Karpas-422 (cell line): ENCODE measurements at places on chromosomes 3 and 15.

DNA sequence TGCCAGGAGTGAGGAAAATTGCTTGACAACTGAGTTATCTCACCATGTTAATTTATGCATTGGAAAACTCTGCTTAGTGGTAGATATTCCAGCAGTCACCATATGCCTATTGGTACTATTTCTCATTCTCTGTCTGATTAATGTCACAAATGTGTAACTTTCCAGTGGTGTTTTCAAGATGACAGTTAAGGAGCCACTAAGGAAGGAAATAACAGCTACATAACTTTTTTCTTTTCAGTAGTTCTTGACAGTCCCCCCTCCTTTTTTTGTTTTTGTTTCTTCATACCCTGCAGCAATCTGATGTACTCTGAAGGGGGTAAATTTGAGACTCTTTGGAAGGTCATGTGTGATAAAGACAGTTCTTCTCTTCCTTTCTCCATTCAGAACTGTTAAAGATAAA is 13.1 kb downstream of the RASA2 start:
- no peak for DNase-seq

GRCh38 chr15:39621976-39622375 is 41.1 kb downstream of the THBS1 start:
- DNase-seq: no peak

- no peak for DNase-seq
Measured at GRCh38 chr15:99333981-99334380, 82.7 kb downstream of the LRRC28 start.

DNA sequence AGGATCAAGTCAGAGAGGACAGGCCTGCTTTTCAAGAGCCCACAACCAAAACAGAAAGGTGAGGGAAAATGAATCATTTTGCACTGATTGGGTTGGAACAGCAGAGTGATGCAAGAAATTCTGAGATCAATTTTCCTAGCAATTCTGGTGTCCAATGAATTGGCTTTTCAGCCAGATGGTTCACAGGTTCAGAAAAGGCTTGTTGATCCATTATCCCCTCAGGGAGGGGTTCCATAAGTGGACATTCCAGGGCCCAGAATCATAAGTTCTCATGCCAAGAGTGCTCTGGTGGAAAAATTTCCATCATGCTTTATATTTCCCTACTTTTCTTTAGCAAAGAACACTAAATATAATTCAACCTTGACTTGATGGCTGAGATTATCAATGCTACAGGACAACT is 16.2 kb downstream of the RBP2 start:
- no peak for DNase-seq

DNA sequence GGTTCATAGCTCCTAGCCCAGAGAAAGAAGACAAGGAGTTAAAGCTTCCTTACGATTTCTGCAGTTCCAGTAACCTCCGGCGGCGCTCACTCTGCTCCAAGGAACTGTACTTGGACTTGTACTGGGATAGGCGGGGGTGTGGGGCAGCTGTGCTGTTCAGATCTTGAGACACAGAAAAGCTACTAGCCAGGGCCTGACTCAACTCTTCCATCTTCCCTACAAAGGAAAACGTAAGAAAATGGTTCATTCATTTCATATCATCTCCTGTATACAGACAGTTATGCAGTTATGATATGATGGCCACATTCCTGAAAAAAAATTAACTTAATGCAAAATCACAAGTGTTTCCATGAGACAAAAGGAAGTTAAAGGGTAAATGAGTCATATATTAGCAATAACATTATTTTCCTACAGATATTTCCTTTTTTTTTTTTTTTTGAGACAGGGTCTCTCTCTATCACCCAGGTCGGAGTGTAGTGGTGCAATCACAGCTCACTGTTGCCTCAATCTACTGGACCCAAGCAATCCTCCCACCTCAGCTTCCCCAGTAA is 4.6 kb downstream of the SNUPN start:
- DNase-seq: no peak
